Ovary (tissue), 10 donors: ENCODE measurements at places on chromosomes 5 and 9.

DNA sequence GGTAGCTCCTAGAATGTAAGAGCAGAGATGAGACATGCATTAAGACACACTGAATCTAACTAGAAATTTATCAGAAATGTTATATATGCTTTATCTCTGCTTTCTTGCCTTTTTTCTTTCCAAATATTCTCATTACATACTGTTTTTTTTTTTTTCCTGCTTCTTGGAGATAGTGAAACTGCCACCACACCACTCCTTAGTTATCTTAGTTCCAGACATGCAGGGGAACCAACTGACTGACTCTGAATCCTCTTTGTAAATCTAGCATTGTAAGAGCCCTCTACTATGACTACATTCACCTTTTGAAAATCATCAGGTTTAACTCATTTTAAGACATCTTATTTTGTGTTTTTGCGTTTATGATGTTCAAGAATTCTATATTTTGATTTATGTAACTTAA is 181.3 kb upstream of the ST8SIA4 start:
- no peak for DNase-seq

DNA sequence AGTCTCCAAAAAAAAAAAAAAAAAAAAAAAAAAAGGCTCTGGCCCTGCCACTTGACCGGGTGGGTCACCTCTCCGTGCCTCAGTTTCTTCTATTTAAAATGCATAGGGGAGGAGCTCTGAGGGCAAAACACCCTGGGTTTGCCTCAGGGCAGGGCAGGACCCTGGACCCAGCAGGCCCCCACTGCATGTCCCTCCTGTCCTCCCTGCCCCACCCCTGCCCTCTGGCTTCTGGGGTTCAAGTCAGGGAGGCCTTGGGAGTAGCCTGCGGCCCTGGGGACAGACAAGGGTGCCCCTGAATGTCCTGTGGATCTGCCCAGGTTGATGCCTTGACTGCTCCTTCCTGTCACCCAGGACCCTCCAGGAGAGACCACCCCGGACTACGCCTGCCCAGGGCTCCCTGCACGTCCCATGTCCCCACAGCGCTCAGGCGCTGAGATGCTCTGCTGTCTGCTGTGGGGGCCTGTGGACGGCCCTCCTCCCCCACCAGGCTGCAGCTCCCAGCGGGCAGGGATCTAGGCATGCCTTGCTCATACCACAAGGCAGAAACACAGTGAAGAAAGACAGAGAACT is 35.4 kb downstream of the ADAMTS2 start:
- no peak for DNase-seq

GRCh38 chr5:56527174-56527573 is 288.2 kb upstream of the MAP3K1 start:
- DNase-seq = no peak

- DNase-seq = no peak
These were observed 14.8 kb downstream of the REEP5 start for GRCh38 chr5:112907166-112907631.

DNA sequence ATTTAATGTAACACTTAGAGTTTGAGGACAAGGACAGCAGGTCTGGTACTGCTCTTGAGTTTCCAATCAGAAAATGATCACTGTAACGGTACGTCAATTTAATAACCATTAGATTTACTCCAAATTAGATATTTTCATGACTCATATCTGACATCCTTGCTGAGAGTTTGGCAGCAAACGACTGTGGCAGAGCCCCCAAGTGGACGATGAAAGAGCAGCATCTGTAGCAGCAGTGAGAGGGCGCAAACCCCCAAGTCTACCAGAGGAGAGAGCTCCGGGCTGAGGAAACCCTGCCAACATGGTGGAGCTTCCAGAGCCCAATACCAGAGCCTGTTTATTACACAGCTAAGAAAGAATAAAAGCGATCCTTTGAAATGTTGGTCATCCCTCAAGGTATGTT is 73.2 kb upstream of the EPB41L4A start:
- no peak for DNase-seq

DNA sequence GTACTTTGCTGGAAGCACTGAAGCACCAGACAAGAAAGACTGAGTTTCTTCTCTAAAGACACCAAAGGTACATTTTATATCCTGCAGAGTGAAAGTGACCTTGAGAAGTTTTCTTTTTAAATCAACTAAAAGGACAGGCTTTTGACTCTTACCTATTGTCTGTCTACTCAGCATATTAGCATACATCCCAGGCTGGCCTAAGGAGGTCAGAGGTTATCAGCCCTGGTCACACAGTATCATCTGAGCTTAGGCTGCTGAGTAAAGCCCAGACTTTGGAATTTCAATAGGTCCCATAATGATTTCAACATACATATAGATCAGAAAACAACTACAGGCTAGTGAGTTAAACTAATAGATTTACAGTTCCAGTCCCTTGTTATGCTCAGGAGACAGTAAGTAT is 10.1 kb upstream of the CDH9 start:
- no peak for DNase-seq

- DNase-seq = no peak
These were observed 525.6 kb downstream of the SPATA31D1 start for GRCh38 chr9:82513976-82514735.

DNA sequence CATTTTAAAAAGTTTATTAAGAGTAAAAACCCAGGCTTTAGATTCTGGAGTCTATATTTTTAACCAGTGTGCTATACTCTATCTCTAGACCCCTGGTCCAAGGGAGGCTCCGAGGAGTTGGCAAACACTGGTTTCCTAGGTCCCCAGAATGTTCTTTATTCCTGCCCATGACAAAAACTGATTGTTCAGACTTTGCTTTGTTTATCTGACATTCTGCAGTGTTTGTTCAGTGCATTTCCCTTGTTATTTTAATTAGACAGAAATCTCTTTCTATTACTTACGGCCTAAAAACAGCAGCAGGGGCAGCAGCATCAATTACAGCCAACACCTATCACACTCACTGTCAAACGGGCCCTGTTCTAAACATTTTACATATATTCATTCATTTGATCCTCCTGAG is 2011.6 kb upstream of the WWC1 start:
- no peak for DNase-seq

DNA sequence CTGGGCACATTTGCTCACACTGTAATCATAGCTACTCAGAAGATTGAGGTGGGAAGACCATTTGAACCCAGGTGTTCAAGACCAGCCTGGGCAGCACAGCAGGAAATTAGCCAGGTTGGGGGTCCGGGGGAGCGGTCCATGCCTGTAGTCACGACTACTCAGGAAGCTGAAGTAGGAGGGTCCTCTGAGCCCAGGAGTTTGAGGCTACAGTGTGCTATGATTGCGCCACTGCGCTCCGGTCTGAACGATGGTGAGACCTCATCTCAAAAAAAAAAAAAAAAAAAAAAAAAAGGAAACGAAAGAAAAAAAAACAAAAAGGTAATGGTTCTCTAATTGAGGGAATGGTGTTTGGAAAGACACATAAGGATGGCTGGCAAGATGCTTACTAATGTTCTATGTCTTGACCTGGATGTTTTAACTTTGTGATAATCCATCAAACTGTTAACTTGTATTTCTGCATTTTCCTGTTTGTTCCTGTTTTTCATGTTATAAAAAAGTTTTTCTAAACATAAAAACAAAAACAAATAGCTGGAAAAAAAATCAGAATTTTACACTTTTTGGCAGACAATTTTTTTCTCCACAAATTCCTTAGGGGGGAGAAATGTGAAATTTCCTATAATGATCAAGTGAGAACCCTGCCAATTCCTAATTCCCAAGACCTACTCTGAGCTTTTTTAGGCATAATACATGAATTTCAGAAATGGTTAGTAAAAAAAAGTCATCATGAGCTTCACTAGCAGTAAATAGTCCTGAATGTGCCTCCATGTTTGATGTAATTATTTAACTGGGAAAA is 96.9 kb downstream of the DENND1A start:
- DNase-seq = no peak

- DNase-seq = no peak
These were observed 535.0 kb upstream of the KLF4 start for GRCh38 chr9:108024604-108025003.

- DNase-seq = no peak
These were observed 43.3 kb downstream of the TMC1 start for GRCh38 chr9:72564479-72565281.

DNA sequence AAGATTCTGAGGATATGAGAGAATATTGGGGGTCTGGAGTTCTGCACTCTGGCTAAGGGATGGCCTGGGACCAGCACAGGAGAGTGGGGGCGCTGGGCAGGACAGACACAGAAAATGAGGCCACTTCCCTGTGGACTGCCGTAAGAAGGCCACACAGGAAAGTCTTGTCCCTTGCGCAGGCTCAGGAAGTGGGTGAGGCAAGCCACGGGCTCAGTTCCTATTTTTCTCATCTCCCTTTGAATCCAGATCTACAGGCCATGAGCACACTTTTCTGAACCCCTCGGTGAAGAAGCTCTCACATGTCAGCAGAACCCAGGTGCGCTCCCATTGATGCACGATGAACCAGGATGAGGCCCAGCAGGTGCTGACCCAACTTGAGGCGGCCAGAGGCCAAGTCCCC is 207.4 kb downstream of the AGTPBP1 start:
- no peak for DNase-seq

DNA sequence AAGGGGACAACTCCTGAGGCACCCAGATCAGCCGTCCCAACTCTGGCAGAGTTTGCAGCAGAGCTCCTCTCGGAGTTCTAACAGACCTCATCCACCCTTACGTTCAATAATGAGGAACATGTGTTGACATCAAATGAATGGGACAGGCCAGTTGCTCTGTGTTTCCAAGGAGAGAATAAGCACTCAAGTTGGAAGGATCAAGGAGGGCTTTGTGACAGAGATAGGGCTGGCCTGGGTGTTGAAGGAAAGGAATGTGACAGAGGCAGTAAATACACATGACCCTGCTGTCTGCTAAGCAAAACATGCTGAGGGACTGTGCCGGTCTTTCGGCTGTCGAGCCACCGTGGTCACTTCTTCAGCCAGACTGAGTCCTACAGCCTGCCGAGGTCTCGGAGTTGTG is 48.2 kb downstream of the GPR107 start:
- DNase-seq = no peak

DNA sequence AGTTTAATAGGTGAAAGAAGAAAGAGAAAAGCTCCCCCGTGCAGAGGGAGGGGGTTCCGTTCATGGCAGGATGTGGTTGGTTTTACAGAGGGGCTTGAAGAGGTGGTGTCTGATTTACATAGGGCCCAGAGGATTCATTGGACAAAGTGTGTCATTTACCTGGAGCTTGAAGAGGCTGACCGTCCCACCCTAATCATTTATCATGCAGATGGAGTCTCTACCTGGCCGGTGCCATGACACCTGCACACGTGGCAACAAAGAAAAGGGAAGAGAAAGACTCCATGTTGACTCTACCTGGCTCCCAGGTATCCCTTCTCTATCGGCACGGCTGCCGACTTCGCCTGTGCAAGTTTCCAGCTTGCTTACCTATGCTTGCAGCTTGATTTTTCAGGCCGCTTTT is 35.3 kb upstream of the PRRC2B start:
- DNase-seq = no peak

DNA sequence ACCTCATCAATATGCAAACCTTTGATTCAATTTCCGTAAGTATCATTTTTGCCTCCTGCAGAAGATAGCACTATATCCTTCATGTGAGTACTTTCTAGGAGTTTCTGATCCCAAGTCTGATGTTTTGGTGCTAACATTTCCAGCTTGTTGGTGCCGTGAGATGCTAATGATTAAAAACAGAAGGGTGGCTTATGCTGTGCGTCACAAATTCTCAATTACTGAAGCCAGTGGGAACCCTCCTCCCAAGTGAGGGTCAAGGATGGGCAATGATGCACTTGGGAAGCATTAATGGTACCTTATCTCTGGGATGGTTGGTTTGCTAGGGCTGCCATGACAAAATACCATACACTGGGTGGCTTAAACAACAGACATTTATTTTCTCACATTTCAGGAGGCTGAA is 123.0 kb downstream of the FOXD1 start:
- no peak for DNase-seq

GRCh38 chr5:135151256-135151655 is 117.2 kb upstream of the PITX1 start:
- DNase-seq = no peak

DNA sequence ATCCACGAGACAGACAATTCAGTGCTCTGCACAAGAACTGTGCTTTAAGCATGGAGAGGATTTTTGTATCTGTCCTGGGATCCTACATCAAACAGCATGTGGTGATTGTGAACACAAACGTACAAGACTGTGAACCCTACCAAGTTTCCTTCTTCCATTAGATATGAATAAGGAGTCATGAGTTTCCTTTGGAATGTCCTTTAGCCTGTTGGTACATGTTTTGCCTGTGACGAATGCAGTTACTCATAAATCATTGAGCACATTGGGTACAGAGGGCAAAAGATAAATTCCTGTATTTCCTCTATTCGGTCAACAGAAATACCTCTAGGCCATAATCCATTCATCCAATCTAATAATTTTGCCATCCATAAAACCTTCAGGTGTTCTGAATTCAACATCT is 61.5 kb downstream of the FXN start:
- DNase-seq = no peak

DNA sequence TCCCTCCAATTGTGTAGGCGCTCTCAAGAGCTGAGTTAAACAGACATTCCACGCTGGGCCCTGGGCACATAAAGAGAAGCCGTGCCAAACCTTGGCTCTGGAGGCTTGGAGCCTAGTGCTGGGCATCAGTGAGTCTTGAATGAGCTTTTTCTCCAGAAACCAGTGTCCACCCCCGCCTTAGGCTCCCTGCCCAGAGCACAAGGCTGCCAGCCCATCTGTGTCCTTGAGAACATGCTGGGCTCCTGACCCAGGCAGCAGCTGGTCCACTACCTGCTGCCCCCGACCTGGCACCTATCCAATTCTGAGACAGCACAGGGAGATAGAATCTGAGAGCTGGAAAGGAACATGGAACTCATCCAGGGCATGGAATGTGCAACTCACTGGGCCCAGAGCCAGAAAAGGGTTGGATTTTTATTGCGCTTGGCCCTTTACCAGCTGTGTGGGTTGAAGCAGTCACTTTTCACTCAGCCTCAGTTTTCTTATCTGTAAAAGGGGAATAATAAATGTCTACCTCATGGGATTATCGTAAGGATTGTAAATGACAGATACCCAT is 92.4 kb upstream of the CPLX2 start:
- no peak for DNase-seq

- no peak for DNase-seq
These were observed 75.3 kb downstream of the COL23A1 start for GRCh38 chr5:178514851-178515418.

DNA sequence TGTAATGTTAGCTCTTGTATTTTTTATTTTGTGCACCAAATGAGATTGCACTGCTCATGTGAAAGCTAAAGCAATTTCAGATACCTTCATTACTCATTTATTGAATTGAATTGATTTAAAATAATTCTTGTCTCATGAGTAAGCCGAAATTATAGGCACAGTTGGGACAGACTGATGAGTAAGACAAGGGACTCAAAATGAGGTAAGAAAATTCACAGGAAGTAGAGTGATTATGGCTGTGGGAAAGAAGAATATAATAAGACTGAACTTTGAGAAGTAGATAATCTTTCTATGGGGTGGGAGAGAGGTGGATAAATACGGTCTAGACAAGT is 51.1 kb downstream of the NUDT12 start:
- DNase-seq = no peak

- no peak for DNase-seq
These were observed 143.9 kb upstream of the DAP start for GRCh38 chr5:10904862-10905432.
